ENCODE measurements at places on chromosomes 6 and 20.

DNA sequence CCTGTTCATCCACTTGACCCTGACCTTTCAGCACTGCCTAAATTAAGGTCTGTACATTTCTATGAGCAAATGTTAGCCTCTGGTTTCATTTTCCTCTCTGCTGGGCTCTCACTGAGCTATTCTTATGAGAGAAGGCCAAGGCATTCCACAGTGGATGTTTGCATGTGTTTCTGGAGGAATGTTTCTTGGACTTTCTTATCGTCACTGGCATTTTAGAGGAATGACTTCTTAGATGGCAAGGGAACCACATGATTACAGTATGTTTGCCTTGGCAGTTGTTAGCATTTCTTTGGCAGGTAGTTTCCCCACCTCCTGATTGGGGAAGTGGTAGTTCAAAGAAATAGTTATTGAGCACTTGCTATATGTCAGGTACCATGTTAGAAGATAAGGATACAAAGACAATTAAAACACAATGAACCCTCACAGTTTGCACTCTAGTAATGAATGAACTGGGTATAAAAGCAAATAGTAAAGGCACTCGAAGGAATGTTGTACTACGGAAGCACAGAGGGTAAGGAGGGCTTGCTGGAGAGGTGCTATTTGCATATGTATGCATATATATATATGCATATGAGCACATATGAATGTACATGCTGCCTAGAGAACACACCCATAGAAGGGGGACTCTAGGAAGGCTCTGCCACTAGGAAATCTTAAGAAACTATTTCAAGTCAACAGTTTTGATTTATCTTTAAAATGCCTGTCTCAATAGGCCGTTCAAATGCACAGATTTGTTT, 307.4 kb downstream of the EYA4 start:
- no peak for DNase-seq

- no peak for DNase-seq
These were observed 23.2 kb downstream of the DAAM2 start for GRCh38 chr6:39815356-39815755.

- no peak for DNase-seq
These were observed 222.1 kb downstream of the LAMA2 start for GRCh38 chr6:129105035-129105434.

DNA sequence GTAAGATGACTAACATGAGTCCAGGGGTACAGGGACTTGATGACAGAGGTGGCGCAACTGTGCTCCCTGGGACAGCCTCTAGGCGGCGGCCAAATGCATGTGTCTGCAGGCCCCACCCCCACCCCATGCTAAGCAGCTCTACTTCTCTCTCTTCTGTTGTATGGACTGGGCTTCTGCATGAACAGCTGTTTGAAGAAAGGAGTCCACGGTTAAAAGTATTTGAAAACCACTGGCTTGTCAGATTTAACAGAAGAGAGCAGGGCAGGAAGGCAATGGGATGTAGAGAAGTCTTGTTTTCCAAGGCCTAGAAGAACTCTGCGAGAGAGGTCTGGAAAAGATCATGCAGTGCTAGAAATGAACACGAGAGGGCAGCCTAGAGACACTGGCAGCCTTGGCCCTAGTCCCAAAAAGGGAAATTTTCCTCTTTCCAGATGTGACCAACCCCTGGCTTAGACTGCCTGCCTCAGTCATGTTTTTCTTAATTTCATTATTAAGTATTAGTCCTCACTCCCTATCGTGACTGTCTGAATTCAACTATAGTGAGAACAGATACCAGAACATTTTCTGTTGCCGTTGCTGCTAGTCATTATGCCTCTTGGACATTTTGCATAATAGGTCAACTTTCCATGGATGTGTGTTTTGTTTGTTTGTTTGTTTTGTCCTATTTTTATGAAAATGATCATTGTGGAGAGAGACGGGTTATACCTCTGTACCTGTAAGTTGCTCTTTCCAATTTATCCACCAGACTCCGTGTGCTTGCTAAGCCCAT, 265.0 kb downstream of the ADGRG6 start:
- DNase-seq, result no peak

DNA sequence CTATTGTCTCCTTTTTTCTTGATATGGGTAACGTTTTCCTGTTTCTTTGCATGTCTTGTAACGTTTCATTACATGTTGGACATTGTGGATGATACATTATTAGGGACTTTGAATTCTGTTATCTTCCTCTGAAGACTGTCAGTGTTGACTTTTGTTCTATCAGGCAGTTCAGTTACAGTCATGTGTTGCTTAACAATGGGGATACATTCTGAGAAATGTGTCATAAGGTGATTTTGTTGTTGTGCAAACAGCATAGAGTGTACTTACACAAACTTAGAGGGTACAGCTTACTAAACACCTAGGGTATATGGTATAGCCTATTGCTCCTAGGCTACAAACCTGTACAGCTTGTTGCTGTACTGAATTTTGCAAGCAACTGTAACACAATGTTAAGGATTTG, 64.7 kb downstream of the AK9 start:
- DNase-seq, result no peak

GRCh38 chr6:78598966-78599365, 268.4 kb upstream of the IRAK1BP1 start:
- DNase-seq, result no peak

- no peak for DNase-seq
These were observed 7.5 kb downstream of the BTN3A2 start for GRCh38 chr6:26372308-26373144.
